ENCODE measurements at places on chromosomes 7 and 10. TPM values are rescaled to one million over a fixed set of nuclear protein-coding genes. Genes with fewer than 3 reads are reported as not detected.

The CALCR gene
- 0.09 TPM for total RNA-seq

The AKR1E2 gene
- 8.4 TPM for total RNA-seq

The PRKG1 gene
- 31.5 TPM for total RNA-seq

The FAM25A gene
- not detected for total RNA-seq

DNA sequence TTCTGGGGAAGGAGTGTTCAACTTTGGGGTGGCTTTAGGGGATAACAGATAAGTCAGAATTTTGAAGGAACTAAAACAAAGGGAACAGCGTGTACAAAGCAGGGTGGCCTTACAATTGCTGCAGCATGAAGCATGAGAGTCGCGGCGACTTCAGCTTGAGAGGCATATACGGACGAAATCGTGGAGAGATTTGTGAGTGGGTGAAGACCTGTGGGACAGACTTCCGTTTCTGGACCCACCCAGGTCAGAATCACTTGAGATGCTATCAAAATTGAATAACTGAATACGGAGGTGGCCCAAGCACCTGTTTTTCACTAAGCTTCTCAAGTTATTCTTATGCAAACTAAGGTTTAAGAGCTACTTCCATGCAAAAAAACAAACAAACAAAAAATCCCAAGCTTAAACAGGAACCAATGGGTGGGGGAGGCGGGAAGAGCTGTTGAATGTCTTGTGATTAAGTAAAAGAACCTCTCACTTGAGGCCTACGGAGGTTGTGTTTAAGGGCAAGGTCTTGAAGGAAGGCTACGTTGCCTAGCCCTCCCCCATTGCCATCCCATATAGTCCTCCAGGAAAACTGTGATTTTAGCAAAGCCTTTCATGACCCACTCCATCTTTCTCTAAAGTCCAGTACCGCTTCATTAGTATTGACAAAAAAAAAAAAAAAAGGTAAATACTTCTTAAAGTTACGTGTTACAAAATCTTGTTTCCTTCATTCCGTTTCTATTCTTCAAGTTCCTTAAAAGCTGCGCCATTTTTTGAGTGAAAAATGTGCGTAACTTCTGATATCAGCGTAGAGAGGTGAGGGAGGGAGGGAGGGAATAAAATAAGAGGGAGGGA is 1.3 kb upstream of the TRIM24 start:
- DNase-seq: no peak

DNA sequence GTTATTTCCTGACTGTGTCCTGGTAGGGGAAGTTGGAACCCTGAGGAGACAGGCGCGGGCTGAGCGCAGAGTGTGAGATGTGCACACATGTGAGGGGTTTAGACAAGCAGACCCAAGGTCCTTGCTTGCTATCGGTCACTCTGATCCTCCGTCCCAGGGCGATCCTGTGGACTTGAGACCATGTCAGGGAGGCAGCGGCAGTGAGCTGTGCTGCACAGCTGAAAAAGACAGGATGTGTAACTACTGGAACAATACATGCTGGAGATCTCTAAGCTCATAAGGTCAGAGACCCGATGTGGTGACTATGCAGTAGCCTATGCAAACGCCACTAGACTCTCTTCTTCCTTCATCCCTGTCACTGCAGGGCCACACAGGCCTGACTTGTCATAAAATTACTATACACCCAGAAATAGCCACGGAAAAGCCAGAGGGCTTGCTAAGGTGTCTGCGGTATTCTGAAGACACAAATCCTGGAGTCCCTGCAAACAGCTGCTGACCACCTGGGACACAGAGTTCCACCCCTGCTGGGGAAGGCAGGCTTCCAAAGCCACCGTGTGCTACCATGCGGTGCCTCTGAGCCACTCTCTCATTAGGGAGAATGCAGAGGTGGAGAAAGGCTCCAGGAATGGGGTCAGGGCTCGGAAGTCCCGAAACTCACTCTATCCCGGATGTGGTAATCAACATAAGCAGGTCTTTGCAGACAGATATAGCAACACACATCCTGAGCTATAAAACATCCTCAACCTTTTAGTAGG is 91.1 kb upstream of the DDC start:
- DNase-seq: no peak

DNA sequence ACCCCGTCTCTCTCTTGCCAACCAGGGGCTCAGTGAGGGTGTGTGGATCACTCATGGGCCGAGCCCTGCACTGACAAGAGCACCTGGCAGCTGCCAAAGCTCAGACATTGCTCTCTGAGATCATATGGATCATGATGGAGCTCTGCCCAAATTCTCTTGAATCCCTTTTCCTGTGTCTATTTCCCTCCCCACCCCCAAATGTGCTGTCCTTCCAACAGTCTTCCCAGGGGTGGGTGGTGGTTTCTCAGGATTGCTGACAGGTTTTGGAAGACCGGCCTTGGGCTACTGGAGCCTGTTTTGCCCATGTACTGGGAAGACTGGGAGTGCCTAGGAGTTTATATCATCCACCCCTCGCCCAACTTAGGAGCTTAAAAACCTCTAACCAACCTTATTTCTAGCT is 10.5 kb downstream of the ARHGAP22 start:
- DNase-seq: no peak

- DNase-seq: peak; percentile 96
These were observed 15.5 kb downstream of the ZMIZ1 start for GRCh38 chr10:79084012-79084971.

GRCh38 chr10:107900131-107900530 is 735.6 kb upstream of the SORCS1 start:
- DNase-seq: no peak

GRCh38 chr7:107167483-107168232 is 1.1 kb upstream of the HBP1 start:
- DNase-seq: peak; percentile 67

- DNase-seq: no peak
These were observed 182.2 kb upstream of the PCDH15 start for GRCh38 chr10:54983255-54983654.

GRCh38 chr10:54833029-54833428 is 32.0 kb upstream of the PCDH15 start:
- DNase-seq: no peak

DNA sequence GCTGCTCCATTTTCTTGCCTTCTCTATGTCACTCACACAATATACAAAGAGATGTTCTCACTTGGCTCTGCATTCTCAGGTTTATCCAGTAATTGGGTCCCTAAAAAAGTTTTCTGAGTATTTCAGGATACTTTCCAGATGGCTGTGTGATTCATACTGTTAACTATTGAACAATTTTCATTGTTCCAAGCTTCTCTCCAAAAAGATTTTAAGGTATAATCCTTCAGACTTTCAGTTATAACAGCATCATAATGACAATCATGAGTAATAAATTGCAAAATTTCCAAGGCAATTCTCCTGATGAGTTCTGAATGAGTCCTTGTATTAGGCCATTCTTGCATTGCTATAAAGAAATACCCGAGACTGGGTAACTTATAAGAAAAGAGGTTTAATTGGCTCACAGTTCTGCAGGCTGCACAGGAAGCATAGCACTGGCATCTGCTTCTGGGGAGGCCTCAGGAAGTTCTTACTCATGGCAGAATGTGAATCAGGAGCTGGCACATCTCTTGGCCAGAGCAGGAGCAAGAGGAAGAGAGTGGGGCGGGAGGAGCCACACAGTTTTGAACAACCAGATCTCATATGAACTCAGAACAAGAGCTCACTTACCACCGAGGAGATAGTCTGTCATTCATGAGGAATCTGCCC is 148.1 kb downstream of the SLC16A9 start:
- DNase-seq: no peak

All from left cardiac atrium (tissue), 4 donors.